PC-3 (cell line): ENCODE measurements at places on chromosomes 12 and 14. TPM values are rescaled to one million over a fixed set of nuclear protein-coding genes. Genes with fewer than 3 reads are reported as not detected.

Gene ASPG
- total RNA-seq, result 0.22 TPM in 1 of 2 replicates, not detected in the other

DNA sequence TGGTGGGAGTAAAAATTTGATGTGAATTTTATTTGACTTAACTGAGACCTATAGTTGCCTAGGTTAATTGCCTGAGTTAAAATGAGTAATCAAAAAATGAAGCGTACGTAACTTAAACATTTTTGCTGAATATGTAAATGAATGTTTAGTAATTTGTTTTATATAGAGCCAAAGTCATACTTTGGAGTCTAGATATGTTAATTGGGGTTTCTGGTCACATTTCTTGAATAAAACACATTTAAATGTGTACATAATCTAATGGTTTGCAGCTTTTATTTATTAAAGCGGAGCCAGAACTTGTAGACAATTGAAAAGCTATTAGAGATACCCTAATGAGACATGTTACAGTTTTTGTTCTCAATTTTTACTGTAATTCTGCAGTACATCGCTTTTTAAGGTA lies 71.2 kb downstream of the AEBP2 start:
- no peak for DNase-seq

Gene SELPLG
- total RNA-seq, result 0.63 and 0.73 TPM in 2 replicates

DNA sequence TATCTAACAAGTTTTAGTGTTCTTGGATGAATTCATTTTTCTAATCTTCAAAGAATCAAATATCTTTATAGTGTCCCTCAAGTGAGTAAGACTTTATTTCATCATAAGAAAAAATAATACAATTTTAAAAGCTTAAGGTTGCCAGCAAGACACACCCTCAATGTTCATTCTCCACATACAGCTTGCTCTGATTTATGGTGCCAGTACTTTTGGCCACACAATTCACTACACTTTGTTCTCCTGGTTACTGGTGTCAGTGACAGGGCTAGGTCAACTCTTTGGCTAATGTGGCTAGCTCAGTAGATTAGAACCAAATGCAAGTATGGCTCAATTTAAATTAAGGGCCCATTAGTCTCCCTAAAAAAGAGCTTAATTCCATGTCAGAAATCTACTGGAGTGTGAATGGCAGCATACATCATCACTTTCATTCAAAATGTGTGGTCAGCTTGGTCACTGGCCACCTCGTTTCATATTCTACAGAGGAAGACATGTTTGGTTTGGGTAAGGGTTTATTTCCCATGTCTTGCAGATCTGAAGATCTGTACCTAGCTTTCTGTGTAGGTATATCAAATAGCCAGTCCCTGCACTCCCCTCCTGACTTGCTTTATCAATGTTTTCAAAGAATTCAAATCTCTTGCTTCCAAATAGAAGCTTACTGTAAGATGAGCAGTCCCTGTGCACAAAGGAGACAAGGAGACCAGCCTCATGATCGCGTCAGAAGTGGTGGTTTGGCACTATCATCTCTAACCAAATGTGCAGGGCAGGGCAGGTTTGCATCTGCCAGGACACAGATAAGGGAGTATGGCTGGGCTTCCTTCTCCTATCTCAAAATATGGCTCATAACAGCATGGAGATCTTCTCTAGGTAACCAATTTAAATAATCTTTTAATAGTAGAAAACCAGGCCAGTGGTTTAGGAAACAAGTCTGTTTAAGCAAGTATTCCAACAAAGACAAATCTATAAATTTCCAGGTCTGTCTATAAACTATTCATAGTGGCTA lies 31.3 kb downstream of the HECTD4 start:
- DNase-seq, result no peak

- DNase-seq, result peak; percentile 100
These were observed 141.6 kb downstream of the ITPR2 start for GRCh38 chr12:26691234-26691970.

Gene EML5
- 0.66 and 0.86 TPM in 2 replicates for total RNA-seq

DNA sequence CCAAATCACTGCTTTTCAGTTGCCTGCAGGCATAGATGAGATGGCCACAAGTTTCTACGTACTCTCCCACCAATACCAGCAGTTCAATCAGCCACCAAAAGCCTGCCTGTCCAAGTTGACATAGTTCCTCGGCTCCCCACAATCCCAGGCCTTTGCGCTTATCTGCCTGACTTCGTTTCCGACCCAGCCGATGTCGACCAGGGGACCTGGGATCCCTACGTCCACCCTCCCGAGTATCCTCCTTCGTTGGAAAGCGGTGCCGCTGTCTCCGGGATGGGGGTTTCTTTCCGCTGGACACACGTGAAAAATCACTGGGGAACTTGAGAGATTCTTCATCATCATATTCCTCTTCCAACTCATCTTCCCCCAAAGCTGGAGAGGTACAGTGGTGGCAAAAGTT lies 1.6 kb downstream of the DNAJC14 start:
- DNase-seq, result no peak

DNA sequence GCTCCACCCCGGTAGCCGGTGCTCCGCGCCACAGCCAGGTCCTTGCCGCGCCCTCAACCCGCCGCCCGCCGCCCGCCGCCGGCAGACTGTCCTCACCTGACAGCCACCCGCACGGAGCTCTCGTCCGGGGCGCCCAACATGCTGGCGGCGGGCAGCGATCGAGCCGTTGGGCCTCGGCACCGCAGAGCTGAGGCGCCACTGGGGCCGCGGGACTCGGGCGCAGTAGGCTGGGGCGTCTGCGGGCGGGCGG lies 164 bp downstream of the KIF21A start:
- DNase-seq, result no peak
